Nucleus accumbens (tissue), 56 donors: ENCODE measurements at places on chromosomes 5 and 9.

DNA sequence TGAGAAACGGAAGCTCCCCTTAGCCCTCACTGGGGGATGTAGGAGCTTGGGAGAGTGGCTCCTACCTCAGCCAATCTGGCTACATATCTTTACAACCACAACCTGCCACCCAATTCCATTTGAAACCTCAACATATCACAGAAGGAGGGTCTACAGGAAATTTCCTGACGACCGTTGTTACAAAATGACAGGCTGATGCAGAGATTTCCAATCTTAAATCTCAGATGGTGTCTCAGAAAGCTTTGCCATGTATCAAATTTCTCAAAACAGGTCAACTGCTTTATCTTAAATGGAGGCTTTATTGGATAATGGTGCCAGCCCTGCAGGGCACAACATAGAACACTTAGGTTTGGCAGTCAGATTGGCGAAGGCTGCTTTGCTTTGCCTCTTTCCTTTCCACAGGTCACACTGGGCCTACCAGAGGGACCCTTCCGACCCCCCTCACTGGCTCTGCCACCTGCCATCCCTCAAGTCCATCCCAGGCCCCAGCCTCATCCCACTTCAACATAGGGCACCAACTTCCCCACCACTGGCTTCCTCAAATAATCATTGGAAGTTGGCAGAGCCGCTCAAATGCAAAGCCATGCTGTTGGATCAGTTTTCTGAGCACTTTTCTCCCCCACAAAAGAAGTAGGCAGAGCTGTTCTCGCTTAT, 11.1 kb upstream of the SPATA31E1 start:
- DNase-seq, result no peak

DNA sequence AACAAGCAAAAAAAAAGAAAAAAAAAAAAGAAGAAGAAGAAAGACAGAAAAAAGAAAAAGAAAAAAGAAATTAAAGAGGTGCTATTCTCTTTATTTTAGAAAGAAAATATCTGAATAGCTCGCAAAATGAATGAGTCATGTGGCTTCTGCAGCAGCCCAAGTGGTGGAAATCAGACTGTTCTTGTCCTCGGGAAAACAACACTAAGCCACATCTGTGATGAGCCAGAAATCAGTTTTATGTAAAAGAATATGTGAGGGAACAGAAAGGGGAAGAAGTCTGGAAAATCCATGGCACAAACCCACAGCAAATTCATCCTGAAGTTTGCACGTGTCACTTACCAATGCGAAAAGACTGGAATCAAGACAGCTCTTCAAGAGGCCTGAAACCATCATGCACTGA, 118.7 kb upstream of the GAS1 start:
- no peak for DNase-seq

GRCh38 chr5:1448511-1449011, 3.3 kb upstream of the SLC6A3 start:
- DNase-seq, result no peak

GRCh38 chr5:126624534-126624933, 23.8 kb downstream of the PHAX start:
- no peak for DNase-seq

GRCh38 chr5:80958616-80959015, 1.5 kb upstream of the RASGRF2 start:
- no peak for DNase-seq

- DNase-seq, result no peak
Observed at GRCh38 chr5:16800477-16800876, 135.6 kb downstream of the MYO10 start.

- DNase-seq, result no peak
Observed at GRCh38 chr9:4805191-4805918, 12.6 kb downstream of the RCL1 start.

- no peak for DNase-seq
Observed at GRCh38 chr5:64333886-64334285, 168.2 kb downstream of the RNF180 start.

- no peak for DNase-seq
Observed at GRCh38 chr9:121453232-121453892, 46.3 kb downstream of the GGTA1 start.
